Fibroblast of the conjunctiva (primary cell): ENCODE measurements at places on chromosomes 1 and 21.

- DNase-seq: no peak
Measured at GRCh38 chr1:200779326-200779725, 40.6 kb downstream of the CAMSAP2 start.

DNA sequence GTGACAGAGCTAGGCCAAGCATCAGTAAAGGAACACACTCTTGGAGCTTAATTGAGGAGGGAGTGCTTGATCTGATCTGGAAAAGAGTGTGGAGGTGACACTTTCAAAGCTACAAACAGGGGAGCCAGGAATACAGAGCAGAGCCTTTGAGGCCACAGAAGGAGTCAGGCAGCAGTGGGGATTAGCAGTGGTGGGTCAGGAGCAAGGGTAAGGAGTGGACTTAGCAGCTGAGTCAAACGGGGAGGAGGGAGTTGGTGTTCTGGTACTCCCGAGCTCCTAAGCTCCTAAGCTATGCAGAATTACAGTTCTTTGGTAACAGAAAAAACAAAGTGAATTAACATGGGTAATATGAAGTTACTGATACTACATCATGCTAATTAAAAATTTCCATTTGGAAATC lies 14.5 kb downstream of the RAB4A start:
- DNase-seq: no peak

DNA sequence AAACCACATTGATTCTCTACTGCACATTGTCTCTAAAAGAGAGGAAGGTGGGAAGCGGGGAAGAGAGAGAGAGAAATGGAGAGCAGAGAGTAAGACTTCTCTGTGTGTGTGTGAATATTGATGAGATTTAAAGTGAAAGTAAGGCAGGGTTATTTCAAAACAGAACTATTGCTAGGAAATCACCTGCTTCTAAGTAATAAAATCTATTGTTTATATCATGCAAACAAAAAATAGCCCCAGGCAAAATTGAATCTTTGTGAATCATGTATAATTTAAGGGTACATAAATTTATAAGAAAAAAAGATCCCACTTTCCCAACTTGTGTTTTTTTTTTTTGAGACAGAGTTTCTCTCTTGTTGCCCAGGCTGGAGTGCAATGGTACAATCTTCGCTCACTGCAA lies 1.2 kb upstream of the GBP7 start:
- DNase-seq: no peak

GRCh38 chr1:219088778-219089557 lies 84.7 kb upstream of the LYPLAL1 start:
- peak; percentile 95 for DNase-seq

DNA sequence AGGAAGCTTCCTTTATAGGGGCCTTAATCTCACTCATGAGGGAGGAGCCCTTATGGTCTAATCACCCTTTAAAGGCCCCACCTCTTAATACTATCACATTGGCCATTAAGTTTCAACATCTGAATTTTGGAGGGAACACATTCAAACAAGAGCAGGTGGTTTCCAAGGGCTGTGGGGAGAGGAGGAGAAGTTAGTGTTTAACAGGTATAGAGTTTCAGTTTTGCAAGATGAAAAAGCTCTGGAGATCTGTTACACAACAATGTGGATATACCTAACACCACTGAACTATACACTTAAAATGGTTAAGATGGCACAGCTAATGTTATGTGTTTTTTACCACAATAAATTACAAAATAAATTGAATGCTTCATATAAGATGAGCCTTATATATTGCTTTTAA lies 113.4 kb upstream of the DNAH14 start:
- no peak for DNase-seq

GRCh38 chr1:114503916-114504422 lies 7.0 kb downstream of the TRIM33 start:
- DNase-seq: no peak

- DNase-seq: no peak
Measured at GRCh38 chr1:210446479-210446878, 117.8 kb downstream of the HHAT start.

- DNase-seq: no peak
Measured at GRCh38 chr1:912740-913301, 10.9 kb upstream of the SAMD11 start.

- DNase-seq: no peak
Measured at GRCh38 chr1:169321539-169321938, 46.1 kb downstream of the NME7 start.

DNA sequence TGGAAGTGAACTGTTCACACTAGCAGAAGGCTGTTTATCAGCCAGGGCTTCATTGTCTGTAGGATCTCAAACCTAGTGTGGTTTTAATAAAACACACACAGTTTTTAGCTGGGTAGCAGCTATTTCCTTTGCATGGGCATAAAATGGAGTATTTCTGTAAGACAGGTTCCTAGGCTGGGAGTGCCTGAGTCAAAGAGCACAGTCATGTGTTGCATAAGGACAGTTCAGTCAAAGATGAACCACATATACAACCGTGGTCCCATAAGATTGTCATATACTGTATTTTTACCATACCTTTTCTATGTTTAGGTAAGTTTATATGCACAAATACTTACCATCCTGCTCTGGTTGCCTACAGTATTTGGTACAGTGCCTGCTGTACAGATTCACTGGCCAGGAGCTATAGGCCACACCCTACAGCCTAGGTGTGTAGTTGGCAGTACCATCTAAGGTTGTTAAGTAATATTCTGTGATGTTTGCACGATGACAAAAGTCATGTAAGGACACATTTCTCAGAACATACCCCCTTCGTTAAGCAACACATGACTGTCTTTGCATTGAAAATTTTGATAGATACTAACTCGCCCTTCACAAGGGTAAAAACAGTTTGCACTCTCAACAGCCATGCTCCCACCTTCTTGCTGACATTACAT lies 17.2 kb downstream of the LGALS8 start:
- no peak for DNase-seq

DNA sequence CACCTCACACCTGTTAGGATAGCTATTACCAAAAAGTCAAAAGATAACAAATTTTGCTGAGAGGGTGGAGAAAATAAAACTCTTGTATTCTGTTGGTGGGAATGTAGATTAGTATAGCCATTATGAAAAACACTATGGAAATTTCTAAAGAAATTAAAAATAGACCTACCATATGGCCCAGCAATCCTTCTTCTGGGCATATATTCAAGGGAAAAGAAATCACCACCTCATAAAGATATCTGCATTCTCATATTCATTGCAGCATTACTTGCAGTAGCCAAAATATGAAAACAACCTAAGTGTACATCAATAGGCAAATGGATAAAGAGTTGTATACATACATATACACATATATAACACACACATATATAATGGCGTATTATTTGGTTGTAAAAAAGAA lies 791.6 kb upstream of the RGS18 start:
- no peak for DNase-seq

GRCh38 chr1:203666609-203667008 lies 40.0 kb downstream of the ATP2B4 start:
- DNase-seq: no peak

DNA sequence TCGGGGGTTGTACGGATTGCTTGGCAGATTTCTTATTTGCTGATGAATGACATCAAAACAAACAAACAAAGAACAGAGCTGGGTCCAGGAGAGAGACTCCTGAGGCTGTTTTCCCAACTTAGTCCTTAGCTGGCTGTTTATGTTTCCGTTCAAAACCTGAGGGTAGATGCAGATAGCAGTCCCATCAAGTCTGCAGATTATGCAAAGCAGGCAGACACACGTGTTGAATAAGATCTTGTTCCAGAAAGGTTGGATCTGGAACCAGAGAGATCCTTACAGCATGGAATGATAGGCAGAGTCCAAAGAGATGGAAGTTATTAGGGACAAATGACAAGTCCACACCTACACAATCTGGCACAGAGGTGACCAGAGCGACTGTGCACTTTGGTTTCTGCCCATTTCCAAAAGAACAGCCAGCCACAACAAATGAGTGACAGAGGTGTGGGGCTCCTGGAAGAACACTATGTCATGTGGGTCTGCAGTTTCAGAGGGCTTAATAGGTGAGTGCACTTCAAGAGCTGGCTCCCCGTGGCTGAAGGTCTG lies 65.5 kb downstream of the MAN1C1 start:
- no peak for DNase-seq

DNA sequence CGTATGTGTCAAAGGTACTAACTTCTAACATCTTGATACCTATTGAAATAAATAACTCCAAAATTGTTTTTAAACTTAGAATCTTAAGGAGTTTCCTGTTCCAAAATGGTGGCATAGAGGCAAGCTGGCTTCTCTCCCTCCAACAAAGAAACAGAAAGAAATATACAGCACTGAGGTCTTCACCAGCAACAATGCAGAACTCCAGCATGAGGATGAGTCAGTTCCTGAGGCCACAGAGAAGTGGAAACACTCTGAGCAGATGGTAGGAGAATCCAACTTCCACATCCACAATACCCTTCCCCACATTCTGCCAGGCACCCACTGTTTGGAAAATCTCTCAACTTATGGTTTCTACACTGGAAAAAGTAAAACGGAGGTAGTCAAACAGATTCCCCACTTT lies 12.2 kb upstream of the PPIH start:
- no peak for DNase-seq

DNA sequence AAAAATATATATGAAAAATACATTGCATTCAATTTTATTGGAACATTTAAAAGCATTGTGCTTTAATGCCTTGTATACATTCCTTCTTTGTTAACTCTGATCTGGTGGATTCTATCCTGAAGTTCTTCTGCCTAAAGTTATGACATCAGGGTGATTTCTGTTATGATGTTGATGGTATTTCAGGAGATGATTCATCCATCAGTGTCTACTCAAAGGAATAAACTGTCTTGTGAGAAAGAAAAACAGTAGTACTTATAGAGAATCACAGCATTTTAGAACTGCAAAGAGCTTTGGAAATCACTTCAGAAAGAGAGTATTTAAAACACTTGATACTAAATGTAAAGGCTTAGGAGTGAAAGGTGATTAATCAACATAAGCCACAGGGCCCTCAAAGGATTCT lies 155.7 kb downstream of the PTPRC start:
- peak; percentile 29 for DNase-seq

GRCh38 chr1:23422941-23423340 lies 1.6 kb downstream of the TCEA3 start:
- no peak for DNase-seq

GRCh38 chr1:234906654-234907053 lies 222.0 kb downstream of the TOMM20 start:
- DNase-seq: no peak

DNA sequence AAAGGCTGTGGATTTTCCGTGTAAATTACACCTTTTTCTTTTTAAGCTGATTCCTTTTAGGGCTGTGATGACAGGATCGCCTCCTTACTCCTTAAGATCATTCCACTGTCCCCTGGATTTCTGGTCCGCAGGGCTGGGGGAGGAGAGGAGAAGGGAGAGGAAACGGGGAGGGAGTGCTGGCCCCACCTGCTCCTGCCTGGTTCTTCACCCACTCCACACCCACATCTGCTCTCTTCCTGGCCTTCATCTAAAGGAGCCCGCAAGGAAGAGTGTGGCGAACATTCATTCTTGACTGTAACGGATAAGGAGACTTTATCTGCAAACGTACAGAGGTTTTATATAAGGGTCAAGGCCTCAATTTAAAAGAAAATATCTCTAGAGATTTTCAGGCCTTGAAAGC lies 242.0 kb downstream of the RHOU start:
- DNase-seq: no peak

DNA sequence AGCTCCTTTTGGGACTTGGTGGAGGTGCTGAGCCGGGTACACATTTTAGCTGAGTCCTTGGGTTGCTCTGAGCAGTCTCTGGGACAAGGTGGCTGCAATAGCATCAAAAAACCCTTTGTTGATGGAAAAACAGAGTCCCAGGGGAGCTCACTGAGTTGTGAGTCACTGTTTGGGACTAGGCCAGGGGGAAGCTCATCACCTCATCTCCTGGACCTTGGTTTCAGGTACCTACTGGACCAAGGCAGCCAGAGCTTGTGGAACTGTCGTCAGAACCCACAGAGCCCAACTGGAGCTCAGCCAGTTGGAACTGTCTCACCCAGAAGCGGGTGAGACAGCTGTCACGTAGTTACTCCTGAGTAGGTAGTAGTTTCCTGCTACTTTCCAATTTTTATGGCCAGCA lies 146.7 kb downstream of the HLX start:
- DNase-seq: no peak

- DNase-seq: no peak
Measured at GRCh38 chr1:162885265-162885664, 24.3 kb upstream of the CCDC190 start.

DNA sequence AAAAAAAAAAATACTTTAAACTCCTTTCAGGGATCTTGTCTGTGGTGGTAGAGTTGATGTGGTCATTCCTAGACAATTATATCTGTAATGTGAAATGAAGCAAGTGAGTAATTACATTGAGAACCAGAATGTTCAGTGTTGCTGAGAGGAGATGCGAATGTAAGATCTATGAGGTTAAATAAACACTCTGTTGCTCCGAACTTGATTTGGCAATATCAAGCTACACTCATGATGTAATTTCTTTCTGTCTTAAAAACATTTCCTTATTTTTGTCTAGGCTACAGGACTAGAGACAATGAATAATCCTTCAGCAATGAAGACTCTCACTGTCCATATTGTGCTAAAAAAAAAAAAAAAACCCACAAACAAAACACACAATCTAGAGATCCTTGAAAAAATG lies 63.1 kb upstream of the IGSF5 start:
- peak; percentile 34 for DNase-seq

DNA sequence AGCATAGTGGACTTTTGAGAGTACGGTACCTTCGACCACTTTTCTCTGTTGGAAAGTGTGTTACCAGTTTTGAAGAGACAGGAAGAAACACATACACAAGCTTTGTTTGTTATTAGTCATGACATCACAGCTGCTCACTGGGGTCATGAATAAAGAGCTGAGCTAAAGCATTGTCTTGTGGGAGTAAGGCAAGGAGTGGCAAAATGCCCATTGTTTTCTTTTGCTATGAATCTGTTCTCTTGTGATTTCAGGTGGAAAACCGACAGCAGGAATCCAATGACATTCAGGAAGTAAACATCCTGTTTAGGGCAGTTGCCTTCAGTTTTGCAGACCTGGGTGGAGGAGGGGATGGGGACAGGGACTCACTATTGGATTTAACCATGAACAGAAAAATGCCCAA lies 66.2 kb downstream of the RGL1 start:
- no peak for DNase-seq

- no peak for DNase-seq
Measured at GRCh38 chr1:81950591-81951244, 150.0 kb downstream of the ADGRL2 start.
